ENCODE measurements at places on chromosomes 2 and 18. TPM values are rescaled to one million over a fixed set of nuclear protein-coding genes. Genes with fewer than 3 reads are reported as not detected.

Gene FIGN
- 13.7 TPM for total RNA-seq

Gene C2orf72
- total RNA-seq: not detected

Gene CHRNG
- not detected for total RNA-seq

Gene HRH4
- total RNA-seq: 0.68 TPM

Gene NOTO
- total RNA-seq: not detected

Gene ABCB11
- 12.1 TPM for total RNA-seq

Gene LTBP1
- 15.5 TPM for total RNA-seq

Gene CDK15
- total RNA-seq: 4.6 TPM

Gene GTF3C2
- 37.6 TPM for total RNA-seq

Gene C1QL2
- not detected for total RNA-seq

Gene C2orf78
- total RNA-seq: not detected

Gene ZNF521
- total RNA-seq: 56.2 TPM
